ENCODE measurements at places on chromosomes 3 and 15.
A peak's percentile ranks its signal among the peaks of the same experiment; 100 is the strongest.

DNA sequence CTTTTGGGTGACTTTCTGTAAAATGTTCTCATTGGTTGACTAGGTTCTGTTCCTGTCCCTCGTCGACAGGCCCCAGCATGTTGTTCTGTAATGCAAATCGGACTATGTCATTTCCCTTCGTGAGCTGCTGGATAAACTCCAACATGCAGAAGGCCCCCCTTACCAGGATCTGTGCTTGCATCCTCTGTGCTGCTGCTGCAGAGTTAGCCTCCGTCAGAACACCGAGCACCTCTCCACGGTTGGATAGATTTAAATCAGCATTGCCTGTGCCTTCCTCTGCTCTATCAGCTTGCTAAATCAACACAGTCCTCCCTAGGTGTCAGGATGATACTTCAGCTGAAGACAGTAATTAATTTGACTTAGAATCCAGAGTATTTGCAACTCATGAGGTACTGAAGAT, 12.7 kb upstream of the MINDY4B start:
- DNase-seq = no peak

- DNase-seq = no peak
Observed at GRCh38 chr3:48219543-48219942, 3.8 kb upstream of the CAMP start.

- DNase-seq = no peak
Observed at GRCh38 chr3:9679476-9680080, 24.1 kb upstream of the CPNE9 start.

DNA sequence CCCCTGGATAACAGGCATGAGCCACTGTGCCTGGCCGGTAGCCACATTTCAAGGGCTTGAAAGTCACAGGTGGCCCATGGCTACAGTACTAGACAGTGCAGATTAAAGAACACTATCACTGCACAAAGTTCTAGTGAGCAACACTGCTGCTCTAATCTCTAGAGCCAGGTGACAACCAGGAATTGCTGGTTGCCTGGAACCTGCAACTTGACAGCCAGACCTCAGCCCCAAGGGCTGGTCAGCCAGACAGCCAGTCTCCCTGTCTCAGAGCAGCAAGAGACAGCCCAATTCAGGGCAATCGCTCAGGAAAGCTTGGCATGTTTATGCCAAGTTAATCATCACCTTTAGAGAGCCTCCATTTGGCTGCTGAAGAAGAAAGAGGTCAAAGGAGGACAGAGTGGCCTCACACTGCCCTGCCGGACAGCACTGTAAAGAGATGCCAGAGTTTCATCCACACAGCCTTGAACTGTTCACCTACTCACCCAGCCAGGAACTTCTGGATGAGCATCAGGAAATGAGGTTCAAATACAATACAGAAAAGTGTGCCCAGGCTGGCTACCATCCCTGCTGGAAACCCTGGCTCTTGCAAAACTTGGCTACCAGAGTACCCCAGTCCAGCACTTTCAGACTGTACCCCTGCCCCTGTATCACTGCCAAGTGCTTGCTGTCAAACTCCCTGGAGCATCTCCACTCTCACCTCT, 6.0 kb downstream of the CCDC12 start:
- DNase-seq = no peak

- no peak for DNase-seq
Observed at GRCh38 chr3:172442606-172443005, 5.7 kb downstream of the GHSR start.

GRCh38 chr3:37853691-37854413, 7.8 kb upstream of the CTDSPL start:
- no peak for DNase-seq

DNA sequence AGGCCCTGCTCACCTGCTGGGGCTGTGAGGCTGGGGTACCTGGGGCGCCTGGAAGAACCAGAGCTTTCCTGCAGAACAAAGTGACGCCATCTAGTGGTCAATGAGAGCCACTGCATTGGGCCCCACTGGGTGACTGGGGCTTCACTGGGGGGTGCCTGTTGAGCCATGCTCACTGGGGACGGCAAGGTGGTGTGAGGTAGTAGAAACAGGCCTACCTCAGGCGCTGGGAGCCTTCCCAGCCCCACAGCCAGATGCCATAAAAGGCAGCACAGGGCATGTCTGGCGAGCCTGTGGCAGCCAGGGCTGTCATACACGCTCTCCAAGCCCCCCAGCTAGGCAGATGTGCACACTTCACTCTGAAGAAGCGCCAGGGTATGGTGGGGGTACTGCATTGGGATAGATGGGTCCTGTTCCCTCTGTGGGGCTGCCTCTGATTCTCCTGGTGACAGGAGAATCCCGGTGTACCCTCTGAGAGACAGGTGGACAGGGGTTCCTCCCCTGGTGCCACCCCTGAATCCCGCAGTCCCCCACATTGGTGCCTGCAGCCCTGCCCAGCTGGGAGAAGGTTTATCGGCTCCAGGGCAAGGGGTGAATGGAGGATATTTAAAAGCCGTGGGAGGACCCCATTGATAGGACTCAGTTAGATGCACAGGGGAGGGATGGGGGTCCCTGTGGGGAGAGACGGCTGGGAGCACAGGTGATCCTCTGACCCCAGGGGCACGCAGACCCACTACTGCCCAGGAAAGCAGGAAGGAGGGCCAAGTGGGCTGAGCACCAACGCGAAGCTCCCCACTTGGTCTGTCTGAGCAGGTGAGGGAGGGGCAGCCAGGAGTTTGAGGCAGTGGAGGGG, 178.8 kb downstream of the NSMCE3 start:
- peak; percentile 24 for DNase-seq

- no peak for DNase-seq
Observed at GRCh38 chr15:50071551-50072258, 47.3 kb downstream of the ATP8B4 start.

GRCh38 chr15:51244423-51244869, 94.0 kb downstream of the CYP19A1 start:
- no peak for DNase-seq

- no peak for DNase-seq
Observed at GRCh38 chr3:57150113-57150581, 15.0 kb downstream of the IL17RD start.

- DNase-seq = no peak
Observed at GRCh38 chr3:192392986-192393385, 334.4 kb downstream of the FGF12 start.

DNA sequence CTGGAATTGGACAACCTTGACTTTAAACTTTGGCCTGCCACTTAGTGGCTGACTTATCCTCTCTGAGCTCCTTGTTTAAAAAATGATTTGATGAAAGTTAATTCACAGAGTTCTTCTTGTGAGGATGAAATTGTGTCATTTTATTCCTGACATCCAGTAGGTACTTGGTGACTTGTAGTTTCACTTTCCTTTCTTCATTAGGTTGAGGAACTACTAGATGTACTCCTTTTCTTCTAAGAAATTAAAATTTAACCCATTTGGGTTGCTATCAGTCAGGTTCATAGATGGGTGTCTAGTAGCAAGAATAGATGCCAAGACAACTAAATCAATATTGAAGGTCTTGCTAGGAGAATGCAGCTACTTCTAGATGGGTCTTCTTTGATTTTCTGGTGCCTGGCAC, 5.2 kb downstream of the NR1D2 start:
- no peak for DNase-seq

GRCh38 chr3:158685159-158685558, 12.7 kb upstream of the LXN start:
- no peak for DNase-seq

DNA sequence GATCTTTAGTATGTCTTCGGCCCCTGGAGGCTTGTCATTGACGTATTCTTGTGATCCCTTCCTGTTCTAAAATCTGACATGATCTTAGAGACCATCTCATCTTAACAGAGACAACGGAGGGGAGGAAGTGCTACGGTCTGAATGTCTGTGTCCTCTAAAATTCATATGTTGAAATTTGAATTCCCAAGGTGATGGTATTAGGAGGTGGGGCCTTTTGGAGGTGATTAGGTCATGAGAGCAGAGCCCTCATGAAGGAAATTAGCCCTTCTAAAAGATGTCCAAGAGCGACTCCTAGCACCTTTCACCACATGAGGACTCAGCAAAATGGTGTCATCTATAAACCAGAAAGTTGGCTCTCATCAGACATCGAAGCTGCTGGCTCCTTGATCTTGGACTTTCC, 233.2 kb upstream of the CMC1 start:
- no peak for DNase-seq

DNA sequence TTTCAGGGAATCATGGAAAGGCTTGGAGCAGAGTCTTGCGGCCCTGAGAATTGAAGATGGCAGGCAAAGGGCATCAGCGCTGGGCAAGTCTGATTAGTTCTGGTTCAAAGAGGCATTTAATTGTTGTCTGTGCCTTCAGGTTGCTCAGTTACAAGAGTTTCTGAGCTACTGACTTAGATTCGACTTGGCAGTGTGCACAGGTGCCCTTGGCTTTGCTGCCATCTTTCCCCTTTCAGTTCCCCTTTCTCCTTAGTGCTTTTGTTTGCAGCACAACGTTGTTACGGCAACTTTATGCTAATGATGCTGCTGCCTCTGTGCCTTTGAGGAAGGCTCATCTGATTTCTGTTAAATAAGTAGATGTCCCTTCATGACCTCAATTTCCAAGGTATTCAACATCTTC, 12.5 kb downstream of the P2RY14 start:
- no peak for DNase-seq

DNA sequence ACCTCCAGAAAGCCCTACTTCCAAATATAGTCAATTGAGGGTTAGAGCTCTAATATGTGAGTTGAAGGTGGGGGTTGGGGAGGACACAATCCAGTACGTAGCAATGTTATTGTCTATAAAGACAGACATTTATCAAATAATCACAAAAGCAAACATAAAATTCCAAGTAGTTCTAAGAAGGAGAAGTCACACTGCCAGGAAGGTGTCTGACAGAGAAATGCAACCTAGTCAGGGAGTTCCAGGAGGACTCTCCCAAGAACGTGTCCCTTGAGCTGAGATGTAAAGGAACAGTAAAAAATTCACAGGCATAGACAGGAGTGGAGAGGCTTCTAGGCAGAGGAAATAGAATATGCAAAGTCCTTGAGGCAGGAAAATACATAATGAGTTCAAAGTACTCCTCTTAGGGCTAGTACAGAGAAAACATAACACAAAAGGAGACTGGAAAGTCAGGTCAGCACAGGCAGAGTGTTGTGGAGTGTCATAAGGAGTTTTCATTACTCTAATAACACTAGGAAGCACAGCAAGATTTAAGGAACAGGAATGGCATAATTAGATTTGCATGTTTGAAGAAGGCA, 277.6 kb upstream of the STT3B start:
- no peak for DNase-seq

DNA sequence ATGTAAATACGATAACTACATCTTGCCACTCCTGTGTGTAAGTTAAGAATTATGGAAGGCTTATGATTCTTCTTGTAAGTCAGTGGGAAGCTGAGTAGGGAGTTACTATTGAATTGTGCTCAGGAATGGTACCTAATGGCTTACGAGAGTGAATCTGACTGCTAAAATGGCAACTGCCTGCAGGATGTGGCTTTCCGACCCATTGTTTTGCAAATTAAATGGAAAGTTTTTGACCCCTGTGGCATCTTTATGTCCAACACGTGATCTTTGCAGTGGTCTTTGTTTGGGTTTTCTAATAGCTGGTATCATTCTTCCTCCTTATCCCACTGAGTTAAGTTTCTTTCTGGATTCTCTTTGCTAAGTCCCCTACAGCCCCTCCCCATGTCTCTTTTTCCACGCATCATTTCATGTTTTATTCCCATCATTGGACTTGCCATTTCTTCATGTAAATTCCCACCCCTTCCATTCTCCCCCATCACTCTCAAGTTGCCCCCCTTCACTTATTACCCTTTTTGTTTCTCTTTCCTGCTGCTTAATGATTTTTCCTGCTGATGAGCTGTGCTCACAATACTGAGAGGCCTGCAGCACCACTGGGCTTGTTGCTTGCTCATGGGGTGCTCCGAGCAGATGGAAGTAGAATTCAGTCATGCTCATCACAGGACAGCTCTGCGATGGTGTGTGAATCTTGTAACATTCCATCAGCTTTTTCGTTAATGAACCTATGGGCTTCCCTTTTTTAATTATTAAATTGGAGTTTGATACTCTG, 428.2 kb upstream of the IL12A start:
- DNase-seq = no peak

- no peak for DNase-seq
Observed at GRCh38 chr3:170493712-170494182, 75.1 kb downstream of the CLDN11 start.

GRCh38 chr3:60953351-60953750, 297.9 kb downstream of the FHIT start:
- DNase-seq = no peak

DNA sequence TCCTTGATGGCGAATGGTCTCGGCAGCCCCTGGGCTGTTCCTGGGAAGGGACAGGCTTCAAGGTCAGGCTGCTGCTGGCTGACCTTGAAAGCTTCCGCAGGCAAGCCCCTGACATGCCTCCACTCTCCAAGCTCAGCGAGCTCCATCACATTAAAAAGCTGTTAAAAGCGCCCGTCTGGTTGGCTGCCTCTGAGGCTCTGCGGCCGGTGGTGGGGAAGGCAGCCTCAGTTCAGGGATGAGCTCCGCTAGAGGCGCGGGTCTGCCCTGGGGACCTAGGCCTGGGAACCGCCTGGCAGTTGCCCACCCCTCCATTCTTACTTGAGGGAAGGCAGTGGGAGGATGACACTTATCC, 103.8 kb downstream of the LINGO1 start:
- no peak for DNase-seq

- no peak for DNase-seq
Observed at GRCh38 chr15:77658304-77658703, 25.6 kb upstream of the LINGO1 start.

GRCh38 chr3:97680210-97680609, 84.3 kb upstream of the ARL6 start:
- DNase-seq = no peak

DNA sequence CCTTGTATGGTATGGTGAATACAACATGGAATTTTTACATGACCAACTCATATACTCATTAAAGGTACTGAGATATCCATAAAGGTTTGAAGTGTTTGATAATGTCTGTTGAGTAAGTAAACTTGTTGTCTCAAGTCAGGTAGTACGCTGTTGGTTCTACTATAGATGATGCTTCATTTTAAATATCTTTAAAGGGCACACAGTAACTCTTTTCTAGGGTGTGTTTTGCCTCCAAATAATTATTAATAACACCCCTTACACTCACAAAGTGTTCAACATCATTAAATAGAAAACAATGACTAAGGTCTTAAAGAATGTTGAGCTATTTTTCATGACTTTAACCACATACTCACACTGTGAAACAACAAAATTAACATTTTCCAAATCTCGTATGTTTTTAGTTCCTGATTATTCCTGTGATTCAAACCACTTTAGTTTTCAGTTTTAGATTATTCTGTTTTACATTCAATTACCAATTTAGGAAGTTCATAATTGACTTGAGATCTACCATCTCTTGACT, 220.0 kb upstream of the NANOGP8 start:
- no peak for DNase-seq
